ENCODE measurements at places on chromosomes 5 and 9. TPM values are rescaled to one million over a fixed set of nuclear protein-coding genes. Genes with fewer than 3 reads are reported as not detected.
A peak's percentile ranks its signal among the peaks of the same experiment; 100 is the strongest.

DNA sequence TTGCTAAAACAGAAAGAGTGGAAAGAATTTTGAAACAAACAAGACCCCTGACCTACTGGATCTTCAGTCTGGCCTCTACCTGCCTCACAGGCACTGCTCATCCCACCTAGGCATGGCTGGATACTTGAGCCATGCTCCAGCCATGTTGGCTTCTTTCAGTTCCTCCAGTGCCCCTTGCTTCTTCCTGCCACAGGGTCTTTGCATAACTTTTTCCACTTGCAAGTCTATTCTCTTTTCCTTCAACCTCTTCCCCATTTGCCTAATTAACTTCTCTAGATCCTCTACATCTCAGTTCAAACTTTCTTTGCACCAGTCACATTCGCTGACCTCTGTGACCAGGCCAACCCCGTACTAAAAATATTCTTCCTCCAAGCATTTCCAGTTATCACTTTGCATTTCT, 50.4 kb downstream of the STARD4 start:
- DNase-seq = no peak

- no peak for DNase-seq
Measured at GRCh38 chr5:74355041-74355824, 285.3 kb downstream of the ENC1 start.

Gene GDNF
- 0.36 TPM for total RNA-seq

- DNase-seq = no peak
Measured at GRCh38 chr5:35478856-35479682, 138.6 kb upstream of the SPEF2 start.

DNA sequence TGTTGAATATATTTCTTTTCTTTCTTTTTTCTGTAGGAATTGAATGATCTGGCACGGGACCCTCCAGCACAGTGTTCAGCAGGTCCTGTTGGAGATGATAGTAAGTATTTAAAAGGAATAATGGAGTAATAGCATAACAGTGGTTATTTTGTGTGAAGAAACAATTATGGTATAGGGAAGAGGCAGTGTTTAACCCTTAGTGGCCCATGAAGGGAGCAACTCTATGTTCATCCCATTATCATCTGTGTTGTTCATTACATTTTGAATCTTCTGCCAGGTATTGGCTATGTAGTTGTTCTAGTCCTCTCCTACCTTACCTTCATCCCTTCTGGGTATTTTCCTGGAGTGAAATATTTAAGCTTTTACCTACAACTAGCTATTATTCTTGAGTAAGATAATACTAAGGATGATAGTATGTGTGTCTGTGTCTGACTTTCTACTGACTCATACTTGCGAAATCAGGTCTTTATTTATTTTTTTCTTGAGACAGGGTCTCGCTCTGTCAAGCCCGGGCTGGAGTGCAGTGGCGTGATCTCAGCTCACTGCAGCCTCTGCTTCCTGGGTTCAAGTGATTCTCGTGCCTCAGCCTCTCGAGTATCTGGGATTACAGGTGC, 39.3 kb downstream of the UBE2D2 start:
- DNase-seq = no peak

- DNase-seq = no peak
Measured at GRCh38 chr5:127290019-127290945, at the start of gene MEGF10. TSS of gene MEGF10 (plus strand) at chr5:127290796. CDS start at chr5:127331309, 40,513 bp downstream.

Gene QRFP
- total RNA-seq = not detected

Gene C5
- total RNA-seq = 0.45 TPM

DNA sequence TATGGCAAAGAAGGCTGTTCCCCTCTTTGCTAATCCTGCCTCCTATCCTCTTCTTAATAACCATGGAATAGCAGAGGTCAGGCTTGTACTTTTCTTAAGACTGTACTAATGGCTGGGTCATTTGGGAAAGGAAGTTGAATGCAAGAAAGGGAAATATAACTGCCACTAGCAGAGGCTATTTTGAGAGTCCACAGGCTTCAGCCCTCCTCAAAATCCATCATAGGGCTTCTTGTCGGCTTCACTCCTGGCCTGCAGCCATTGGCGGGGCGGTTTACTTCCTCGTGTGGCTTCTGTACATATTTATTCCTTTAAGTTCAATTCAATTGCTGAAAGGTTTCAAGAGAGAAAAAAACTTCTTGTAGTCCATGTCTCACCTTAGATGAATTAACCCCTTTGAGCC, 2.8 kb upstream of the PARP8 start:
- peak; percentile 63 for DNase-seq

DNA sequence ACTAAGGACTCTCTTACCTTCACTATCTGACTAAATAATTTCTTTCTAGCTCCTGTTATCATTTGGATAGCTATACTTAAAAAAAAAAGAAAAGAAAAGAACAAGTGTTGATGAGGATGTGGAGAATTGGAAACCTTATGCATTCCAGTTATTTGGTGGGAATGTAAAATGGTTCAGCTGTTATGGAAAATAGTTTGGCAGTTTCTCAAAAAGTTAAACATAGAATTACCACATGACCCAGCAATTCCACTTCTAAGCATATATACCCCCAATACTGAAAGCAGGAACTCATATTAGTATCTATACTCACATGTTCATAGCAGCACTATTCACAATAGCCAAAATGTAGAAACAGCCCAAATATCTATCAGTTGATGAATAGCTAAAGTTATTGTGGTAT, 61.1 kb downstream of the GNA14 start:
- DNase-seq = no peak

Gene CCDC107
- 35.5 TPM for total RNA-seq

DNA sequence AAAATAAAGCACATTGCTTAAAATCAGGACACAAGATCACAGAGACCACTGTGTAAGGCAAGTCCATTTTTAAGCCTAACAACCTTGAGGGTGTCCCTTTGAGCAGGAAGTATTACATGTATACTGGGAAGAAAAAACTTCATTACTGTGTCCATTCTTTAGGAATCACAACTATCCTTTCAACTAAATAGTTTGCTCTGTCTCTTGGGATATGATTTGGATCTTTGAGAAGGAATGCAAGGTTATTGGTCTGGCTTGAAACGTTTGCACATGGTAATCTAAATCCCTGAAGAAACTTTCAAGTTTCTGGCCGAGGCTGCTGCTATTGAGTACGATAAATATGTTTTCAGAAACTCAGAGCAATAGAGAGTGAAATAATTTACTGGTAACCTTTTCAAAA, 923.0 kb upstream of the SEMA6A start:
- DNase-seq = no peak

GRCh38 chr5:72855821-72856220, 39.4 kb downstream of the TNPO1 start:
- no peak for DNase-seq

- DNase-seq = no peak
Measured at GRCh38 chr5:172365948-172366608, 82.5 kb upstream of the UBTD2 start.

DNA sequence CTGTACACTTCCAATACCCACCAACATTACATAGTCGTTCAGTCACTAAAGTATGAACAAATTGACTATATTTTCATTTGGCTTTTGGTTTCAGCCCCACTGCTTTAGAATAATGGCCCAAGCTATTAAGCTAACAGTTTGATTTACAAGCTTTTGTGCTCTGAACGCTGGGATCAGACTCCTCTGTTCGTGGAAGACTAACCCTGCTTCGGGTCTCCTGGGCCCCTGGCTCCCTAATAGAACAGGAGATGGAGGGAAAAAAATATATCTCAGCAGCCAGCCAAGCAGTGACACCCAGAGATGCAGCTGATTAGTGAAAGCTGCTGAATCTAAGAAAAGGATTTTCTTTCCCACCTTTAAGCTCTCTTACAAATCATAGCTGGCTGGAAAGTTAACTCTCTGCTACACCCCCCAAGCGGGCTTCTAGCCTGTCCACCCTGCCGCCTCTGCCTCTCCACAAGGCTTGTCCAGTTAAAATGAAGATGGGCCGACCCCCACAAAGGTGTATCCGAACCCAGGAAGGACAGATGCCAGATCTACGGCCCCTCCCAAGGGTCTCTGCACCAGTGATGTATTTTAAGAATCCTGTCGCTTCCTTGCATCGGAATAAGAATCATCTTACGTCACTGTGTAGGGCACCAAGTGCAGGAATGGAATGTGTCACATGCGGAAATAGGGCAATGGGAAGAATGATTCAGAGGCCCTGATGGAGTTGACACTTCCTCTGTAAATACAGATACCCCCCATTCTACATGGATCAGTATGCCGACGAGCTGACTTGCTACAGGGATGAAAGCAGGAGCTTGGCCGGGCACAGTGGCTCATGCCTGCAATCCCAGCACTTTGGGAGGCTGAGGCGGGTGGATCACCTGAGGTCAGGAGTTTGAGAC, 33.4 kb upstream of the BARHL1 start:
- DNase-seq = no peak

DNA sequence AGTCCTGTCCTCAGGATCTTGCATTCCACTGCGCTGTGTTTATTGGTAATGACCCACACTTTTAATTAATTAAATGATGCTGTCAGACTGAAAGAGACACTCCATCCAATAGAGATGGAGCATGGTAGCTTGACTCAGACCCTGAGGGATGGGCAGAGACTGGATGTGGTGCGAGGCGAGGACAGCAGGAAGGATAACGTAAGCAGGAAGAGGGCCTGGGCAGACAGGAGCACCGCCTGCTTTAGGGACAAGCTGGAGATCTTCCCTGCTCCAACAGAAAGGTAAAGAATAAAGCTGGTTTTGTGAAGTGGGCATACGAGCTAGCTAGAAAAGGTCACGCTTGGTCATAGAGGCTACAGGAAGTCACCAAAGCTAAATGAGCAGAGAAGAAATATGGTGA, 3.6 kb upstream of the DOCK8 start:
- no peak for DNase-seq

Gene ENDOG
- 63.7 TPM for total RNA-seq

DNA sequence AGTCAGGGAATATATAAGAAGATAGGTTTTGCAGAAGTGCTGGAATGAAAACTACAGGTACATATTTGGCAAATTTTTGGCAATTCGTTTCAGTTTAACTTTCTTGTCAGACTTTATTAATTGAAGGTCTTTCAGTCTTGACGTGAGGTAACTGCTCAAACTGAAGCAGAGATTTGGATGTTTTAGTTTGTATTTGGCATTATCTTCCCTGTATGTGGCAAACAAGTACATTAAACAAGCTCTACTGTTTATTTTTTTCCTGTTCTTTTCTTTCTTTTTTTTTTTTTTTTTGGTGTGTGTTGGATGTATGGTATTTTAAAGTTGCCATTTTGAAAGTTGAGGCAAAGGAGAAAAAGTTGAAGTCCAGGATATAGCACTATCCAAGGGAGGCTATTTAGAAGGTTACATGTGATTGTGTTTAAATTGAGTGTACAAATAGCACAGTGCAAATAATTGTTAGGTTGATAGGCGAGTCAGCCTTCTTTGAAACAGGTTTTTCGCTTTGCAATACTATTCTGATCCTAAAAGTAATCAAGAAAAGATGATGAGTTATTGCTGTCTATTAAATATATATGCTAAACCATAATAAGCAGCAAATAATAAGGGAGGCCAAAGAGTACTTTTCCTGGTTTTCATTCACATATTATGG, 2.2 kb downstream of the PBX3 start:
- DNase-seq = no peak

Gene PKD2L2
- 0.56 TPM for total RNA-seq

Gene JAK2
- 50.3 TPM for total RNA-seq

- no peak for DNase-seq
Measured at GRCh38 chr5:143985832-143986515, 174.0 kb downstream of the HMHB1 start.

DNA sequence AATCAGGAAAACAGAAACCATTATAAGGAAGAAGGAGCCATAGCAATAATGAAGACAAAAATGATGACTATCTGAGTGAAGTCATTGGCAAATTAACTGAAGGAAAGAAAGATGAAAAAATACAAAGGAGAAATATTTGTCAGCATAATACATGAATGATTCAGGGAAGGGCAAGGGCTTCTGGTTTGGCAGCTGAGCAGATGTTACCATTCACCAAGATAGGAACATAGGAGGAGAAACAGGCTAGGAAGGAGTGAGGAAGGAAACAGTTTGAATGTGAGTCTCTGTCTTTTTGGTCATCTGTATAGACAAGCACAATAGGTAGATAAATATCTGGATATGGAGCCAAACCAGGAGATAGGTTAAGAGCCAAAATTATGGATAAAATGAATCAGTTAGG, 296.0 kb downstream of the ISL1 start:
- no peak for DNase-seq

GRCh38 chr9:127149463-127150390, 27.3 kb upstream of the ANGPTL2 start:
- no peak for DNase-seq

Gene PTGDS
- total RNA-seq = 3,109 TPM

GRCh38 chr9:129885018-129885669, 49.9 kb downstream of the USP20 start:
- no peak for DNase-seq

- DNase-seq = no peak
Measured at GRCh38 chr5:178236679-178237078, 4.1 kb upstream of the PHYKPL start.

Gene VLDLR
- 67.9 TPM for total RNA-seq

DNA sequence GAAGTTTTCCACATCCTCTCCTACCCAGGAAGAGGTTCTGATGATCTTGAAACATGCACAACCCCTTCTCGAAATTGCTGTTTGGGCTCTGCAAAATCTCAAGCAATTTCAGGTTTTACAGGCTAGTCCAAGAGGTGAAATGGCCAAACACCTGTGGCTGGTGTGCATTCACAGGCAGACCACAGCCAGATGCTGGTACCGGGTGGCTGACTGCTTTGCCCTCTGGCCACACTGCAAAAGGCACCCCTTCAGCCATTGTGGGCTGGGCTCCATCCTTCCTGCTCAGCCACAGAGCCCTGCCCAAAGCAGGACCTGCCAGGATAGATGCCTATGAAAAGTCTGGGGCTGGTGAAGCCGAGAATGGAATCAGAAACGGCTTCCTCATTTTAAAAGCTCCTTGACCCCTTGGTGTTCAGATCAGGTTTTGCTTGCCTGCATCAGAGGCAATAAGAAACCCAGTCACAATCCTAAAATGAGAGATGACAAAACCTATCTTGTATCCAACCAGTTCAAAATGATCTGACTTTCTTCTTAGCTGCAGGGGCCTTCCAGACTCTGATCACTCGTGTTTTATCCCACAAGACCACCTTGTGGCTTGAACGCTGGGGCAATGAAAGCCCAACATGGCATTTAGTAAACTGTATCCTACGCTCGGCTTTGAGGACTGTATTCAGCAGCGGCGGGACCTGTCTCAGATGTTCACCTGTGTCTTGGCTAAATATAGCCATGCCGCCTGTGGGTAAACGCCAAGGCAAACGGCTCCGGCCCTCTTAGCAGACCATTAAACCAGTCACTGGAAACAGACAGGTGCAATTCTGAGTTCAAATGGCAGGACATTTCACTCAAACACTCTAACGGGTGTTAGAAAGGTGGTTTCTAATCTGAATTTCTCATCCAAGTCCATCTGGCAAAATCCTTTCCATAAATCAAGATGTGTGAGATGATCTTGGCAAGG, 49.6 kb downstream of the EPB41L4B start:
- no peak for DNase-seq

Data from heart left ventricle (tissue), 16 donors.